ENCODE measurements at places on chromosomes 11 and 22.

- DNase-seq, result peak; percentile 6
These were observed 128.3 kb downstream of the TEAD1 start for GRCh38 chr11:12802418-12803085.

- no peak for DNase-seq
These were observed 7.8 kb downstream of the CDON start for GRCh38 chr11:126054882-126055281.

GRCh38 chr22:25068707-25069106, 116.2 kb downstream of the KIAA1671 start:
- peak; percentile 69 for DNase-seq

DNA sequence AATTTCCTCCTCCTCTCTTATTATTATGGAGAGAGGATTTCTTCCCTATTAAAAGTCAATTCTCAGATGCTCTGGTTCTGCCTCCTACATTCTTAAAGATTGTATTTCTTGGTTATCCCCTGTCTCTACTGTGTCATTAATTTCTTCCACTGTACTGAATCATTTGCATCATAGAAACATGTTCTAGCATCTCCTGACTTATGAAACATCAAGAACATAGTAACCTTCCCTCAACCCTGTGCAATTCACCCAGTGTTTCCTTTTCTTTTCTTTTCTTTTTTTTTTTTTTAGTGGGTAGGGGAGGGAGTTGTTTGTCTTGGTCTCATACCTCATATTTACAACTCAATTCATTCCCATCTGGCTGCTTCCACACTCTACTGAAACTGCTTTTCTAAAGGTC, 288.0 kb upstream of the PLET1 start:
- DNase-seq, result no peak

DNA sequence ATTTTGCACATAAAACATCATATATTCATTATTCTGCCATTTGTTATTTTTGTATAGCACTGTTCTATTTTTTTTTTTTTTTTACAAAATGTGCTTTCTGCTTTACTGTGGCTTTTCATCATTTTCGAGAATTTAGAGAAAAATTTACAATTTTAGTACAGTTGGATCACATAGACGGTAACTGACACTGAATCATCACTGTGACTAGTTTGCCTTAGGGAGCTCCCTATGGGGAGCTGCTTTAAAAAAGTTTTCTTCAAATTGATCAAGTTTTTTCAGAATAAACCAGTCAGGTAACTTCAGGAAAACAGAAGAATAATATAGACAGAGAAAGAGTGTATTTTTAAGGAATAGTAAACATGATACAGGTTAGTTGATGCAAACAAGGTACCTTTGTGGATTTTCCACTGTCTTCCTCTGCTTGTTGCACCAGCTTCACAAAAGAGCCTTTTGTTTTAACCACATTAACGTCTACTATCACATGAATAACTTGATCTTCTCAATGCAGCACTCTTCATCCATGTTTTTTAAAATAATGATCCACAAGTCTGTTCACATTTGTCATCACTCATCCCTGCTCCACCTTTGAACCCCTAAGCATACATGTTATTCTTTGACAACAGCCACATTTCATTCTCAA, 327.0 kb downstream of the DYNC2H1 start:
- no peak for DNase-seq

DNA sequence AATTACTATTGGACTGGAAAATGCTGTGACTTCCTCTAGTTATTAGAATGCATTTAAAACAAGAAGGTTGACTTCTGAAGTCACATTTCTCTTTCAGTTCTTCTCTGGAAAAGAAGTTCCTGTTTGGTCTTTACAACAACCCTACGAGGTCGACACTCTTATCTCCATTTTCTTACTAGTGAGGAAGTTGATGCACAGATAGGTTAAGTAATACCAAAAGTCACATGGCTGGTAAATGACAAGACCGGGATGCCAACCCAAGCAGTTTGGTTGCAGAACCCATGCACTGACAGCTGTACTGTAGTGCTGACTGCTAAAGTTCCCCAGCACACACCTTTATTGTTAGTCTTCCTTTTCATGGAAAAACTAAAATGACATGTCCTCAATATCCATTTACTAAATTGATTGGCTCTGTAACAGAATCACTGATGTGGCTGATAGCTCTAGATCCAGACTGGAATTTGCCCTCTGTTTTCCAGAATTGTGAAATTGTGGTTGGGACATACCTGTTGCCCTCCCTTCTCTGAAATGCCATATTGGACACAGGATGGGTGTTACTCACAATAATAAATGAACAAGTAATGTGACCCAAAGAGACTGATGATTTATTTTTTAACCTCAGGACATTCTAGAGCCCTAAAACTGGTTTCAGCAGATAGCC, 9.4 kb upstream of the TECTA start:
- no peak for DNase-seq

DNA sequence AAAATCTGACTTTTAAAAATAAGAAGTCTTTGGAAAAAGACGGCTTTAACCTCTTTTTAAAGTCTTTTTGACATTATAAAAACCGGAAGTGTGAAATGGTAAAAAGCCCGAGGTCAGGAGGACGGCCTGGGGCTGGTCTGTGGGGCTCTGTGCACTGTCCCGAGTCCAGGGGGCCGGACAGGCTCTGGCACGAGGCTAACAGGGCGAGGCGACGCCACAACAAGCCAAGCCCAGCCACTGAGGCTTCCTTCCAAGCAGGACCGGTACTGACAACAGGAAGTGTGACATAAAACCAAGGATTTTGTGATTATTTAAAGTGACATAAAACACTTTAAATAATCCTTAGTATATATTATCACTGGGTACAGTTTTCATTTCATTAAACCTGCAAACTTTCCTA, 39.2 kb downstream of the BRD1 start:
- no peak for DNase-seq

GRCh38 chr11:116431842-116432241, 340.9 kb downstream of the BUD13 start:
- no peak for DNase-seq

- DNase-seq, result no peak
These were observed 73.4 kb upstream of the CD44 start for GRCh38 chr11:35065566-35065965.

DNA sequence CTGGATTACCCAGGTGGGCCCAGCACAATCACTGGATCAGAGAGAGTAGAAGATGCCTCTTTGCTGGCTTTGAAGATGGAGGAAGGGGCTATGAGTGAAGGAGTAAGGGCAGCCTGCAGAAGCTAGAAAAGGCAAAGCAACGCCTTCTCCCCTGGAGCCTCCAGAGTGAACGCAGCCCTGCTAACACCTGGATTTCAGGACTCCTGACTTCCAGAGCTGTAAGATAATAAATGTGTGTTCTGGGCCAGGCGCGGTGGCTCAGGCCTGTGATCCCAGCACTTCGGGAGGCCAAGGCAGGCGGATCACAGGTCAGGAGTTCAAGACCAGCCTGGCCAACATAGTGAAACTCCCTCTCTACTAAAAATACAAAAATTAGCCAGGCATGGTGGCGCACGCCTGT, 102.4 kb downstream of the MORC2 start:
- DNase-seq, result no peak

GRCh38 chr11:62419314-62419929, 589 bp downstream of the SCGB1A1 start:
- DNase-seq, result no peak

- no peak for DNase-seq
These were observed 47.8 kb downstream of the DDIAS start for GRCh38 chr11:82949352-82949751.

- DNase-seq, result no peak
These were observed 1484.9 kb downstream of the BRD1 start for GRCh38 chr22:48342732-48343131.

DNA sequence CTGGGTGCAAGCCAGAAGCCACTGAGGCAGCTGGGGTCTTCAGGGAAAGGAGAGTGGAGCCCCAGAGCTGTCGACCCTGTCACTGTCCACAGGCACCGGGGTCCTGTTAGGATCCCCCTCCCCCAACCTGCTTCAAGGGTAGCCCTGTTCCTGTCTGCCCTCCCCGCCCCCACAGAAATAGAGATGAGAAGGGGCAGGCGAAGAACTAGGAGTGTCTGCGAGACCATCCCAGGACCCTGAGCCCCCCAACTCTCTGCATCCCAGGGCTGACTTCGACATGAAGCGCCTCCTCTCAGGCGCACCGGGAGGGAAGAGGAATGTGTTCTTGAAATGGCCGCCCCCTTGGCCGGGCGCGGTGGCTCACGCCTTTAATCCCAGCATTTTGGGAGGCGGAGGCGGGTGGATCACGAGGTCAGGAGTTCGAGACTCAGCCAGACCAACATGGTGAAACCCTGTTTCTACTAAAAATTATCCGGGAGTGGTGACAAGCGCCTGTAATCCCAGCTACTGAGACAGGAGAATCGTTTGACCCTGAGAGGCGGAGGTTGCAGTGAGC, 607 bp upstream of the ZNF70 start:
- DNase-seq, result no peak

- DNase-seq, result no peak
These were observed 28.0 kb downstream of the ADA2 start for GRCh38 chr22:17191163-17191784.

DNA sequence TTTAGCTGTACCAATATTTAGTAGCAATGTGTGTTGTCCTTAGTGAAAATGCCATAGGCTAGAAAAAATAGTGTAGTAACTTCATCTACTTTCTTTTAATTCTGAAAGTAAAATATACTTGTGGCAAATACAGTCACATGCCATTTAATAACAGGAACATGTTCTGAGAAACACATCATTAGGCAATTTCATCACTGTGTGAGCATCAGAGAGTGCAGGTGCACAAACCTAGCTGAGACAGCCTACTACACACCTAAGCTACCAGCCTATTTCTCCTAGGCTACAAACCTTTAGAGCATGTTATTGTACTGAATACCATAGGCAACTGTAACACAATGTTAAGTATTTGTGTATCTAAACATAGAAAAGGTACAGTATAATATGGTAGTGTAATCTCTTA, 127.0 kb upstream of the PITPNB start:
- no peak for DNase-seq

- DNase-seq, result no peak
These were observed 101.5 kb upstream of the NNMT start for GRCh38 chr11:114194702-114195101.

DNA sequence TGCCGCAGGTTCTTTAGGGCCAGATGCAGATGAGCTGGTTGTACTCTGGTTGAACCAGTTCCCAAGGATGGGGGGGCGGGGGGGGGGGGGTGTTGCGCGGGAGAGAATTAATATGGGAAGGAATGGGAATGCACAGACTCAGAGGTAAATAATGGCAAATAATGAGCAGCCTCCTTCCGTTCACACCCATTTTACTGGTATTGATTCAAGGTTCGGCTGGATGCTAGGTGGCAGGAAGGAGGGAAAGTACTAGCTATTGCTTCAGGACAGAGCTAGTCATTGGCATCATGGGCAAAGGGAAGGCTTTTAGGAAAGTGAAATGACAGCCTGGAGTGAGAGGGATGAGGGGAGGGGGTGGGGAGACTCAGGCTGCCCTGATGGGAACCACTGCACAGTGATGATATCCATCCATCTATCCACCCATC, at the start of gene VSTM5:
VSTM5 (minus strand) TSS at position 25 of the 425 bp plus-strand sequence. CDS start 116 bp downstream, outside the sequence.
- DNase-seq, result no peak

- DNase-seq, result no peak
These were observed 20.8 kb upstream of the SNX19 start for GRCh38 chr11:130937051-130937450.

DNA sequence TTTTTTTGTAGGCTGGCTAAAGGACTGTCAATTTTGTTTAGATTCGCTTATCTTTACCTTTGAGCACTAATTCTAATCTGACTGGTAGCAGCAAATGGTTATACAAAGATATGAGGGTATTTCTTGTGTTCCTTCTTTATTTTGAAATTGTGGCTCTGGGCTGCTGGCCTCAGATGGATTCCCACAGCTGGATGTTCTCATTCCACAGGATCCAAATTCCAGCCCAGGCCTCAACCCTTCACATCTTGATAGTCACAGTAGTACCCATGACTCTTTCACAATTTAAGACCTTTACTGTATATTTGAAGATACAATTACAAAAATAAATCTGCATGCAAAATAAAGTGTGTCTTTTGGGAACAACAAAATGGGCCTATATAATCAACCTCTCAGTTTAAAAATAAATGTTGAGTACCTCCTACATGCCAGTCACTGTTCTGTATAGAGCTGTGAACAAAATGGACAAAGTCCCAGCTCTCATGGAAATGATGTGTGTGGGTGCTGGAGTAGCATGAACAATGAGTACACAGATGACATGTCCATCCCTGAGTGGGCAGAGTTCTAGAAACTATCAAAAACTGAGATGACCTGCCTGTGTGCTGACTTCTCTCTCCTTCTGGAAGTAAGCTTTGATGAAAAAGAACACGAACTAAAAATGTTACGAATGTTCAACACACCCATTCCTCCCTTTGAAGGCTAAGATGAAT, 51.7 kb upstream of the FBXO3 start:
- no peak for DNase-seq

GRCh38 chr22:42269432-42270175, 849 bp downstream of the TCF20 start:
- DNase-seq, result peak; percentile 75

DNA sequence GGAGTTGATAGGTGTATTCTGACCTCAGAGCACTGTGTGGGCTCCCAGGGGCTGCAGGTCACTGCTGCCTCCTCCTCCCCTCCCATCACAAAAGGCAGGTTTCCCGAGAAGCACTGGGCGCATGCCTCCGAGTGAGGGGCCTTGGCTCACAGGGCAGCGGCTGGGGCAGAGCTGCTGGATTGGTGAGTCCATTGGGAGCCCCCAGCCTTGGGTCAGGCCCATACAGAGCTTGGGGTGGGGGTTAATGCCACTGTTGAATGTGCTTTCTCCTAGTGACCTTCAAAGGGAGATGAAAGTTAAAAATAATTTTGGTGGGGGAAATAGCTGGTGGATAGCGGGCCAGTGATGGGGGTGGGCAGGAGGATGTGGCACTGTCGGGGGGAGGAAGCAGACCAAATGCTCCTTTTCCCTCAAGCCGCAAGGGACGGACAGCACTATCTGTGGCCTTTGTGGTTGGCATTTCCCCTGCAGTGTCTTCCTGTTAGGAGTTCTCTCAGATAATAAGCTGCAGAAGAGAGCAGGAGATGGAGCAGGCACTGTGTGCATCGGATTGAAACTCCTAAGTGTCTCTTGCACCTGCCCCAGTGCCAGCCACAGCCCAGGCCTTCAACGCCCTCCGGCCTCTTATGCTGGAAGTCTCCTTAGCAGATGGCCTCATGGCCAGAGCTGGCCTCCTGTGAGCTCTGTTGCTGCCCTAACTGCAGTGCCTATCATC, 3.2 kb downstream of the TUBA8 start:
- no peak for DNase-seq

Data from activated CD4-positive, alpha-beta T cell treated with anti-CD3 and anti-CD28 coated beads, Interleukin-2, Interleukin-4, amounts not matched to agents 100 ng/mL and 50 ng/mL, durations not matched to agents 16 hours and 8 hours (primary cell).